Memory B cell (primary cell): ENCODE measurements at places on chromosomes 13 and 19.

GRCh38 chr19:51760697-51761356 is at the start of gene FPR2:
FPR2 (plus strand) TSS chr19:51761180; CDS start chr19:51768659, 7,479 bp downstream.
- DNase-seq = no peak

- DNase-seq = no peak
Observed at GRCh38 chr13:37326334-37326733, 220.9 kb upstream of the CSNK1A1L start.

- DNase-seq = no peak
Observed at GRCh38 chr13:105334211-105334610, 1201.3 kb downstream of the EFNB2 start.

DNA sequence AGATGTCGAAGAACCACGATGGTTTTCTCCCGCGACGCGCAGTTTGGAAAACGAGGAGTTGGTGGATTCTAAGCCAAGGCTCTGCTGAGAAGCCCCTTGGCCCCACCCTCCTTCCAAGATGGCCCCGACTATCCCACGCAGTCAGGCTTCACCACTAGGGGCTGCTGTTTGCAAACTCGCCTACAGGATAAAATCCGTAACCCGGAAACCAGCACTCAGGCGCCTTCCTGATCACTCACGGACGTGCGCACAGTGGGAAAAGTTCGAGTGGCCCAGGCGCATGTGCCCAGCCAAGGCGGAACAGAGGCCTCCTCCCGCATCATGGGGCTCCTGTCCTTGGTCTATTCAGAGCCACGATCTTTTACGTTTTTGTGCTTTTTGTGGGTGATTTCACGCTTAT is 19.2 kb upstream of the UQCR11 start:
- peak; percentile 49 for DNase-seq

DNA sequence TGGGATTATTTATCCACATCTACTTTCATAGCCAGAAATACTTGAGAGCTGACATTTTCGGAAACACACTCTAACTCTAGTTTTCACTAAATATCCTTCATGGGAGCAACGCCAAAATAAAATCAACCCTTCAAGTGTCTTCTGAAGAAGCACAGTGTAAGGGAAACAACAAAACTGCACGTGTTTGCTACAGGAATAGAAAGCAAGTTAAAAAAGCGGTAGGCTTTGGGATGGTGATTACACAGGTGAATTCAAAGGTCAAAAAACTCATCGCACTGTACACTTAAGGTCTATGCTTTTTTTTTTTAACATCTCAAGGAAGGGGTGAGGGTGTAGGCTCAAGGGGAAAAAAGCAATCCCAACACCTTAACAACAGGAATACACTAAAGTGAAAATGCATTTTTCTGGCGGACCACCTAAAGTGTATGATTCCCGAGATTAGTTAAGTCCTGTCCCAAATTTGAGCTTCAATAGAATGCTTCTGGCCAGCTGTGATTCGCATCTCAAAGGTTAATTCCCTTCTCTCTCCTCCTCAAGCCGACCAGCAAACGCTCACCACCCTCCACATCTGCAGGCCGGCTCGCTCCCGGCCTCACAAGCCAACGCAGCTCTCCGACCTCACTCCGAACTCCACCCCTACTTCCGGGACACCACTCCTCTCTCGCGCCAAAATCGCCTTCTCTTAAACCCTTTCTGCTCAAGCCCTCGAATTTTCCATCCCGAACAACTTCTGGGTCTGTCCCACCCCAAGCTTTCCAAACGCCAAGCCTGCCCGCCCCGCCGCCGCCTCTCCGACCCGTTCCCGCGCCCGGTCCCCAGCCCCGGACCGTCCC is 1.1 kb downstream of the ARGLU1 start:
- peak; percentile 15 for DNase-seq

- no peak for DNase-seq
Observed at GRCh38 chr13:93776936-93777335, 550.3 kb downstream of the GPC6 start.

DNA sequence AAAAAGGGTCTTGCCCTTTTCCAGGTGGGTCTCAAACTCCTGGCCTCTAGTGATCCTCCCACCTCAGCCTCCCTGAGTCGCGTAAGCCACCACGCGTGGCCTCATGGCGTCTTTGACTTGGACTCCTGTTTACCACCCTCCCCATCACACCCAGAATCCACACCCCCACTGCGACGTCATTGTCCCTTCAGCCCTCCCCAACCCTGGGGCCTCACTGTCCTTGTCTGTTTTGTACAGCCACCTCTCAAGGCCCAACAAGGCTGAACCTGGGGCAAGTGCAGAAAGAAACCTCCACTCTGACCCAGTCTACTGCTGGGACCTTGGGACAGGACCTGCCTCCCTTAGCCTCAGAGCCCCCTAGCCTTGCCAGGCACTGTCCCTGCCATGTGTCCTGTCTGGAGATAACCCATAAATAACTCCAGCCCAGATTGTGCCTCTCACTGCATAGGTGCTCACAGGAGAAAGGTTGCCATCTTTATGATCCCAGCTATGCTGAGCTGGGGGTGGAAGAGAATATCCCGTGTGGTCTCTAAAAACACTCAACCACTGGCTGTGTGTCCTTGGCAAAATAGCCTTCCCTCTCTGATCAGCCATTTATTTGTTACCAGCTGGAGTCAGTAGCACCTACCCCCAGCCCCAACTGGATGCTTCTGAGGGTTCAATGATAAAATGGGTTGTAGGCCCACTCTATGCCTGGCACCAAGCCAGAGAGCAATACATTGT is 1.8 kb upstream of the IFI30 start:
- peak; percentile 38 for DNase-seq

- DNase-seq = no peak
Observed at GRCh38 chr13:109151255-109151654, 521.8 kb downstream of the MYO16 start.

- DNase-seq = no peak
Observed at GRCh38 chr19:7476241-7476640, 12.6 kb downstream of the PEX11G start.

DNA sequence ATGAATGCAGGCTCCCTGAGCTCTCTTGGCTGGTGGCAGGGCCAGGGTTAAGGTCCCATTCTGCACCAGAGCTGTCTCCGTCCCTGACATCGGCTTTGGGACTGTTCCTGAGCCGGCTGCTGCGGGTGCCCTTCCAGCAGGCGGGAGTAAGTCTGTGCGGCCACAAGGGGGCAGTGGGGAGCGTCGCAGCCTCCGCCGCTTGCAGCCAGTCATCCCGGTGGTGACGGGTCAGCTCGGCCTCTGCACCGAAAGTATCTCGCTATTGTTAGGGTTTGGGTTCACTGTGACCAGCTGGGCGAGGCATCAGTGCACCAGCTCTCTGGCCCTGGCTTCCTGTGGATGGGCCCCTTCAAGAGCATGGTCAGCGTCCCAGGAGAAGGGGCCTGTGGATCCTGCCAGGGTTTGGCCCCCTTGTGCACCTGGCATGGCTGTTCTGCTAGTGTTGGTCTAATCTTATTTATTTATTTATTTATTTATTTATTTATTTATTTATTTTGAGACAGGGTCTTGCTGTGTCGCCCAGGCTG is 15.1 kb downstream of the NDUFB7 start:
- DNase-seq = peak; percentile 65

DNA sequence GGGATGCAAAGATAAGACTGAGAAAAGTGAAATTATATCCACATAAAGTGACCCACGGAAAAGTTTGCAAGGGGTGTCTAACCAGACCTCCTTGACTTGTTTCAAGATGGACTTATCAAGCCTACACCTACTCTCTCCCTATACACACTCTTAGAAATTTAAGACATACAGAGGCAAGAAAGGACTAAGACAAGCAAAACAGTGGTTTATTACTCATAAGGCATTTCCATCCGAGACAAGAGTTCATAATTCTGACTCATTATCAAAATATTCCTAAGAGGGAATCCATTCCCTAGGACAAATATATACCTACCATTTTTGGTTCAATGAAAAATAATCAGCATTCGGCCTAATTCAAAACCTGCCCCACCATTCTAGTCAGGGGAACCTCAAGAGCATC is 232.6 kb upstream of the GPC6 start:
- DNase-seq = no peak

GRCh38 chr19:1245494-1246264 is 2.7 kb upstream of the MIDN start:
- no peak for DNase-seq

DNA sequence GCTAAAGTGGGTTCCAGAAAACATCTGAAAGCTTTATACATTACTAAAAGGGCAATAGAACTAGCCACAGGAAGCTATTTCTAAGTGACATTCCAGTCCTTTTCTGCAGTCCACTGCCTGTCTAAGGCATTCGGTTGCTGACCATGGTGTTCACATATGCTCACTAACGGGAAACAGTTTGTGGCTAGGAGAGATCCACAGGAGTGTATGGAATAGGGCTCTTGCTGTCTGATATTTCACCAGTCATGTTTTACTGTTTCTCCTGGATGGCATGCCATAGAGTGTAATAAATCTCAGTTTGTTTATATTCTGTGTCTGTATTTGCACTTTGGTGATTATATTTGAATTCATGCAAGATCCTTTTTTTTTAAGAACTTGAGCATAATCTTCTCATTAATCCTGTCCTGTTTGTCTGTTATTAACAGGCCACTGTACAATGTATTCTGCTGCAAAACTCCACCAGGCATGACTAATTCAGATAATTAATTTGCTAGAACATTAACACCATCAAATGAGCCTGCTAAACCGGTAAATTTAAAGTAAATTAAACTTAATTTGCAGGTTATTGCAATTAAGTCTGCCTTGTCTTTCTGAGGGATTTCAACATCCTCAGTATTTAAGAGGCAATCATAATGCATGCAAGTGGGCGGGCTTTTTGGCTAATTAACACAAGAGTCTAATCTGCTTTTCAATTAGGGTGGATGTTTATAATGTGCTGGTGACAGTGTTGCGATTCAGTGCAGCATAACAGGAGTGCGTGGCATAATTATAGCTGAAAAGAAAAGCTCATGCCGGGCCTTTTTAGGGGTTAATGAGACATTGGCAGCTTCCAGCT is 201.3 kb downstream of the POU4F1 start:
- DNase-seq = no peak

- DNase-seq = peak; percentile 46
Observed at GRCh38 chr13:52850396-52851136, 2.1 kb upstream of the PCDH8 start.

DNA sequence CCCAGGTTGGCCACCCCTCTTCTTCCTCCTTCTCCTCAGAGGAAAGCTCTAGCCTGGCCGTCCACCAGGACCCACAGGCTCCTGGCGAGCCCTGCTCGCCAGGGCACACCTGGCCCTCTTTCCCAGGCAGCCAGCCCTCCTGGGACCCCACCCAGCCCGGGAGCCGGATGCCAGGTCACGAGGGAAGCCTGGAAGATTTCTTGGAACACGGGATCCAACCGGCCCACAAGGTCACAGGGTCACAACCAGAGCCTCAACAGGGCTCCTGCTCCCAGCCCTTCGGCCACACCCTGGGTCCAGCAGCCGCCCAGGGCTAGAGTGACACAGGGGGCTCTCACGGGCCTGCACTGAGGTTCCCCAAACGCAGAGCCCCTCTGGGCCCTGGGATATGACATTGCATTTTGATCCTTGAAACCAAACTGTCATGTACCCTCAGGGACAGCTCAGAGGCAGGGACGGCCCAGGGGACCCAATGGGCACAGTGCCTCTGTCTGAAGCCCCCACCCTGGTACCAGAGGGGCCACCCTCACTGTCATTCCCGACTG is 5.5 kb downstream of the MKNK2 start:
- DNase-seq = no peak

- DNase-seq = no peak
Observed at GRCh38 chr13:49472186-49472585, 23.6 kb upstream of the PHF11 start.

DNA sequence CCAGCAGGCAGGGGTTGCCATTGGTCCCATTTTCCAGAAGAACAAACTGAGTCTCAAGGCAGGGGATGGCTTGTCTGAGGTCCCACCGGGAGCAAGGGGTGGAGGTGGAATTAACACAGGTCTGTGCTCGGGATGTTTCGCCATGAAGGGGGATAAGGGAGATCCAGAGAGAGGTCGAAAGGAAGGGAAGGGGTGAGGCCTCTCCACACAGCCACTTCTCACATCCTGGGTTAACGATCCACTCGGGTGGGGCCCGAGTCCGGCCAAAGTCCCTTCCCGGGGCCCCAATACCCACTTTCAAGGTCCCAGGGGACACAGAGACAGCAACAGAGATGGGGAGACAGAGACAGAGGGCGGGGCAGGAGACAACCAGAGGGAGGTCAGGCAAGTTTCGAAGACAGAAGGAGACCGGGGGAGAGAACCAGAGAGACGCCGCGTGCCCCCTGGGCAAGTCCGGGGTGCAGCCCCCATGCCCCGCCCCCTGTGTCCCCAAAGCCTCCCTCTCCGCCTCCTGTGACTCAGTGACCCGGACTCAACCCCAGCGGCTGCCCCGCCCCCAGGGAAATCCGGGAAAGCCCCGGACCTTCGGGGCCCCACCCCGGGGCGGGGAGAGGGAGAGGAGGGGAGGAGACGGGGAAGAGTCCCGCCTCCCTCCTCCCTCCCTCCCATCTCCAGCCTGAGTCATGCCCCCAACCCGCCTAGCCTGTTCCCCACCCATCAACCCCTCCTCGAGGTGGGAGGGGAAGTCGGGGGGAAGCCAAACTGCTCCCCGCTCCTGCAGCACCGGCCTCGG is 1.4 kb upstream of the BCL3 start:
- DNase-seq = peak; percentile 78

- DNase-seq = peak; percentile 81
Observed at GRCh38 chr19:4233282-4233853, 4.0 kb downstream of the EBI3 start.

- DNase-seq = no peak
Observed at GRCh38 chr13:27425158-27425917, 919 bp downstream of the GTF3A start.

GRCh38 chr13:52393572-52394357 is 12.2 kb downstream of the THSD1 start:
- no peak for DNase-seq

GRCh38 chr19:3556423-3556977 is 886 bp downstream of the MFSD12 start:
- no peak for DNase-seq

DNA sequence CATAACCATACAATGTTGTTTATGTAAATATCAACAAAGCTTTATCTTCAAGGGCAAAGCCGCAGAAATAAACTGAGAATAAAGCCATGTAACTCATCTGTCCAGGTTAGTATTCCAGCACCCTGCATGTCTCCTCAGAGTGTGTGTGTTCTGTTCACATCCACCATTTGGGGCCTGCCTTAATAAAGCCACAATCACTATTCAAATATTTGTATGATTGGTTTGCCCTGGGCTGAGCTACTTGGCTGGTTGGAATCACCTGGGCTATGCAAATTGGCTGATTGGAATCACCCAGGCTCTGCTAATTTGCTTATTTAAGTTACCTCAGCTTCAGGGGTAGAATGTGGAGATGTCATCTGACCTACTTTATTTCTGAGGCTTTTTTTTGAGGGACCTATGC is 42.4 kb upstream of the ZNF737 start:
- DNase-seq = no peak

DNA sequence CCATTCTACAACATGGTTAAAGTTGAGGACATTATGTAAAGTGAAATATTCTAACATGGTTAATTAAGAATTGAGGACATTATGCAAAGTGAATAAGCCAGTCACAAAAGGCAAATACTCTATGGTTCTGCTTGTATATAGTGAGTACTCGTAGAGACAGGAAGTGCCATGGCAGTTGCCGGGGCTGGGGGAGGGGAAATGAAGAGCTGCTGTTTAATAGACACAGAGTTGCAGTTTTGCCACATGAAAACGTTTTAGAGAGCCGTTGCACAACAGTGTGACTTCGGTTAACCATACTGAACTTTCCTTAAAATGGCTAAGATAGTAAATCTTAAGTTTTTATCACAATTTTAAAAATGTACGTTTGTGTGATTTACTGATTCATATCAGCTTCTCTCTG is 176.9 kb downstream of the SHISA2 start:
- DNase-seq = no peak
